ENCODE measurements at places on chromosomes 1 and 21.

DNA sequence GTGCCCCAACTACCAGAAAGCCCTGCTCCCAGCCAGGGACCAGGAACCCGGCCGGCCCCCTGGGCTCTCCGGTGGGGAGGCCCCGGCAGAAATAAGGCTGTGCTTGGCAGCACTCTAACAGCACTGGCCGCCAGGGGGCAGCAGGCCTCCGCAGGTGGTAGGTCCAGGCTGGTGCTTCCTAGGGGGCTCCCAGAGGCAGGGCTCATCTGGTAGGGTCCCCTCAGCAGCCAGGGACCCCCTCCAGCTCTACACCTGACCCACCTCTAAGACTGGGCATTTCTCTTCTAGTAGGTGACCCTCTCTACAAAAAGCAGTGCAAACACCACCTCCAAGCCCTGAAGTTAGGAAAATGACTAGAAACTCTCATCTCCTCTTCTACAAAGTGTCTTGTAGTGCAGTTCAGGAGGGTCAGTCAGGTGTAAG, 85.6 kb downstream of the STUM start:
- peak; percentile 68 for DNase-seq

- no peak for DNase-seq
Measured at GRCh38 chr1:175005085-175005783, 5.5 kb downstream of the CACYBP start.

- DNase-seq = no peak
Measured at GRCh38 chr1:176604461-176604860, 141.5 kb downstream of the PAPPA2 start.

GRCh38 chr1:170555370-170555769, 23.4 kb downstream of the GORAB start:
- DNase-seq = no peak

- DNase-seq = peak; percentile 28
Measured at GRCh38 chr21:42593007-42593814, 60.2 kb upstream of the PDE9A start.

- no peak for DNase-seq
Measured at GRCh38 chr1:212675675-212676074, 24.0 kb downstream of the BATF3 start.

GRCh38 chr21:33219954-33220353, 9.8 kb upstream of the IFNAR2 start:
- DNase-seq = no peak

- no peak for DNase-seq
Measured at GRCh38 chr1:81954534-81955020, 153.8 kb downstream of the ADGRL2 start.

- DNase-seq = no peak
Measured at GRCh38 chr1:89894210-89895201, 73.7 kb downstream of the LRRC8D start.

GRCh38 chr21:34594566-34595234, 20.2 kb downstream of the RCAN1 start:
- DNase-seq = no peak

GRCh38 chr21:44083631-44084291, 23.4 kb upstream of the PWP2 start:
- DNase-seq = peak; percentile 46

GRCh38 chr1:111804776-111805175, 49.1 kb downstream of the DDX20 start:
- no peak for DNase-seq

DNA sequence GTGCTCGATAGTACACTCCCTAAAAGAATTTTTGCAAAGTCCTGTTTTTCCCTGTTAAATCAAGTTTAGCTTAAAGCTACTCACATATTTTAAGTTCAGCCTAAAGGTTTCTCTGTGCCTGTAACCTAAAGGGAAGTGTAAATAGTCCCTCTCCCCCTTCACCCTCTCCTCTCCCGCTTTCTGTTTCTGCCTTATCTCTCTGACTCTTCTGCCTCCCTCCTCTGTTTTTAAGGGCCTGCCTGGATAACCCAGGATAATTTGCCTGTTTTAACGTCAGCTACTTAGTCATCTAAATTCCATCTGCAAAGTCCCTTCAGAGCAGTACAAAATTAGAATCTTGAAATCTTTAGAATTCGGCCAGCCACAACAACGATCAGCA, 92.6 kb downstream of the NID1 start:
- DNase-seq = no peak

DNA sequence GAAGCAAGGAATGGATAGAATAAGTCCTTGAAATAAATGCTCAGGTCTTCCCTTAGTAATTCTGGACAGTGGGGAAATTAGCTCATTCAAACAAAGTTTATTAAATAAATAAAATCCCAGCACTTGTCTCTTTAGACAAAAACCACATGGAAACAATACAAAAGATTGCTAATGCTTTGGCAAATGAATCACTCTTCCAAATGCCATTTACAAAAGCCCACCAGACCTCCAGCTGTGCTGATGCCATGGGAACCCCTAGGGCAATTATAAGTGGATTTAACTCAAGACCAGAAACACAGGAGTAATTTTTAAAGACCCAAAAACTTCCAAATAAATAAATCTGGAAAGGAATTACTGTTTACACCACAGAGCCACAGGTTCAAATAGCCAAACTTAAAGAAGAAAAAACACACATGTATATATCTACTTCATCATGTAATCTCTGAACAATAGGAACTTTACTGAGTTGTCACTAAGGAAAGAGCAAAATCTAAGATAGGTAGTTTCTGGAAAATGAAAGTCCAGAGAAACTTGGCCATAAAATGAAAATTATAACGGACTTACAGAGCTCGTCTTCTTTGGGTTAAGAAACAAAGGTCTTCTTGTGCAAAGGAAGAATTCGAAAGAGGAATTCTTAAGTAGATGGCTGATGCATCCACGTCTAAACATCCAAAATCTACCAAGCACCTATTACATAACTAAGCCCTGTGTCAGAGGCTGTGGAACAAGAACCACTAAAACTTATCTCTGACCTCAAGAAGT, 399.4 kb downstream of the SMYD3 start:
- no peak for DNase-seq

DNA sequence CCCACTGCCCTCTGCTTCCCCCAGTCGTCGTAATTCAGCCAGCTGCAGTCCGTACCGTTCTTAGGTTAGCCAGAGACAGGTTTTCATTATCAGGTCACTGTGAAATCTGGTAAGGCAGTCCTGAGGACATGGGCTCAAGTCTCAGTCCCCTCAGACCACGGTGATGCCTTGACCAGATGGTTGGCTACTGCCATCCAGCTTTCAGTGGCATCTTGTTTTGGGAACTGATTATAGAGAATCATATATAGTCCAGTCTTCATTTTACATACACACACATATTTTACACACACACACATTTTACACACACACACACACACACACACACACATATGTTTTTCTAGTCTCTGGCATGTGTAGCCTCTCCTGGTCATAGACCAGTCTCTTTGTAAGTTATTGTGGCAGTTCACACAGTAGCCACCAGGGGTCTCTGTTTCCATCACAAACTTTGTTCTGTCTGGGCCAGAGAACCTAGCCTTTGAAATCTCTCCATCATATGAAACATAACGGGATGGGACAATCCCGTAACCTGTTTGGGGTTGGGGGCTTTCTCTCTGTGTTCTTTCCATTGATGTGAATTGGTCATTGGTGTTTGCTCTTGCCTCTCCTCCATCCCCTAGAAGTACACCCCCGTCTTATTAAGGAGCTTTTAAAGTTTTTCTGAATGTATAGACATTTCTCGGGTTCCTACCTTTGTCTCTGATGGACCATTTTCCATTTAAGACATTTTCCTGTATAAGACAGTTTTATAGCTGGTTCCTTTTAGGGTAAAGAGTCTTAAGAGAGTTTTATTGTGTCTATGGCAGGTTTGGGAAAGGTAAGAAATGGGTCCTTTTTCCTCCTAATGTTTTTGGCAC, 8.4 kb upstream of the IKBKE start:
- DNase-seq = peak; percentile 41

- DNase-seq = no peak
Measured at GRCh38 chr21:45920824-45921600, 60.6 kb upstream of the COL6A1 start.

DNA sequence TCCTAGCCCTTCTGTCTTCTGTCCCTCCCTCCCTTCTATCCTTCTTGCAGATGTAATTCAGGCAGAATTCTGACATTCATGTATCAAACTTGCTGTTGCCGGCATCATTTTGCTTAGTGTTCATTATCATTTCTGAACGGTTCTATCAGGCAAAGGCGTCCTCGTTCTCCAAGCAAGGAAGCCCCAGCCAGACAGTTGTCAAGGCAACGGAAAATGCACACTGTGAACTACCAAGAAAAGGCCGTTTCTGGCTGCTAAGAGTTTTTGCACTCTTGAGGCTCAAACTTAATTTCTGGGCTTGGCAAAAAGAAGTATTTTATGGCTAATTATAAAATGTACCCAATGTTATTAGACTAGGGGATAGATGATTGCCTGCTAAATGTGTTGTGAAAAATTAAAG, 164.7 kb upstream of the KCNJ15 start:
- no peak for DNase-seq

DNA sequence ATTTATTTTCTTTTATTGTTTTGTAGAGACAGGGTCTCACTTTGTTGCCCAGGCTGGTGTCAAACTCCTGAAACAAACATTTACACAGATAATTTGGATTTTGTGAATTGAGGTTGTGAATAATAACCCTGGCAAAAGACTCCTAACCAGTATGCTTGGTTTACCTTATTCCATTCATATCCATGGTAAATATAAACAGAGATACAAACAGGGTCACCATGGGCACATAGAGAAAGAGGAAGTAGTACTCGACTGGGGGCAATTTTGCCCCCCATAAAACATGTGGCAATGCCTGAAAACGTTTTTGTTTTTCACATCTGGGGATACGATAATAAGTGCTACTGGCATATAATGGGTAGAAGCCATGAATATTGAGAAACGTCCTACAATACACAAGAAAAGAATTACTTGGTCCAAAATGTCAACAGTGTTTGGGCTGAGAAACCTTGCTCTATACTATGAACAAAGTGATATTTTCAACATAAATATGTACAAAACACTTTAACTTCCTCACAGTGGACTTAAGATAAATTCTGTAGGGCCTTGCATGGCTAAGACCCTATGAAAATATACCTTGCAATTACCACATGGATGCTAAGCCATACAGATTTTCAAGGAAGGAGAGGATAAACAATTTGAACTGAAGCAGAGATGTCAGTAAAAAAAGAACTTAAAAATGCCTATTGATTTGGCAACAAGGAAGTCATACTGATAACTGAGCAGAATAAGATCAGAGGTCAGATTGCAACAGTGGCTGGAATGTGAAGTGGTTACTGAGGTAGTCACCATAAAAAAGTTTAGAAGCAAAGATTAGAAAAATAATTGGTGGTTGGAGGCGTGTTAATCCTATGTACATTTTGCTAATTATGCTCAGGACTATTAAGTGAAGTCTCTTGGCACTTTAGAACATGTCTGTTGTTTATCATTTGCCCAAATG, 27.4 kb upstream of the ASPM start:
- no peak for DNase-seq

DNA sequence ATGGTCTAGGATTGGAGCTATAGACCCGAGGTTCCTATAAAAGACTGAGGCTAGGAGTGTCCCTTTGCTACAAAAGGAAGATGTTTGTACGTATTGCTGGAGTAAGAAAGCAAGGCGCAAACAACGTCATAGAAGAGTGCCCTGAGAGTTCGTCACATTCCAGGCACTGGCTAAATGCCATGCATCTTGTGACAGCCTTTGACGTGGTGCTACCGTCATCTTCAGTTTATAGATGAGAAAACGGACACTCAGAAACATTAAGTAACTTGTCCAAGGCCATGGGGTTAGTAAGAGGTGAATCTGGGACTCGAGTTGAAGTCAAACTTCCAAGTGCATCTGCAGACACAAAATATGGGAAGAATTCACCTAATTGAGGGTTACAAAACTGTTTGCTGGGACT, 104.2 kb upstream of the SLC45A1 start:
- DNase-seq = no peak

GRCh38 chr1:43867976-43868740, 65.4 kb upstream of the ARTN start:
- no peak for DNase-seq

DNA sequence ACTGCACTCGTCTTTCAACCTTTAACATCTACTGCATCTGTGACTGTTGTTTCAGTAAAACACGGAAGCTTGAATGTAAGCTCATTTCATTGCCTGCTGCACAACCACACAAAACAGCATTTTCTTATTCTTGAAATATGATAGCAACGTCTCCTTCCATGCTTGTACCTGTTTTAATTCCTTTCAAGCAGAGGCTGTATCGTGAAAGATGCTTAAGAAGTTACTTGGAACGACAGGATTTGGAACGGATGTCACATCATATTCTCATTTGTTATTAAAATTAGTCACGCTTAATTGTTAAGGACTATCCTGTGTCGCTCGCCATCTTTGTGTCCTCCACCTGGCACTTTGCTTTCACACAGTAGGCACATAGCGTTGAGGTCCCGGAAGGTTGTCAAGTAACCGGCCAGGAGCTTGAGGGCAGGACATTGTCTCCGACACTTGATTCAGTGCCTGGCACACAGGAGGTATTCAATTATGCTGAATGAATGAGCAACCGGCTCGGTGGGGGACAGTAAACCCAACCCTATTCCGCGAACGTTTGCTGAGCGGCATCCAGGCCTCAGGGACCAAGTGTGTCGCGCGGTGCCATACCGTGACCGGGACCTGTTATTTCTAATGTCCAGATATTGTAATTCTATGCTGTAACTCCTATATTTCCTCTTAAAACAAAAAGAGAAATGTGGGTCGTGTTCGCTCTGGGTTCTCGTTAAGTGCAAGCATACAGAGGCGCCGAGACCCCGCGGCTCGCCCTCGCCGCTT, 499 bp upstream of the SH3GLB1 start:
- DNase-seq = peak; percentile 19

GRCh38 chr1:46284058-46284457, 19.4 kb downstream of the LRRC41 start:
- no peak for DNase-seq

DNA sequence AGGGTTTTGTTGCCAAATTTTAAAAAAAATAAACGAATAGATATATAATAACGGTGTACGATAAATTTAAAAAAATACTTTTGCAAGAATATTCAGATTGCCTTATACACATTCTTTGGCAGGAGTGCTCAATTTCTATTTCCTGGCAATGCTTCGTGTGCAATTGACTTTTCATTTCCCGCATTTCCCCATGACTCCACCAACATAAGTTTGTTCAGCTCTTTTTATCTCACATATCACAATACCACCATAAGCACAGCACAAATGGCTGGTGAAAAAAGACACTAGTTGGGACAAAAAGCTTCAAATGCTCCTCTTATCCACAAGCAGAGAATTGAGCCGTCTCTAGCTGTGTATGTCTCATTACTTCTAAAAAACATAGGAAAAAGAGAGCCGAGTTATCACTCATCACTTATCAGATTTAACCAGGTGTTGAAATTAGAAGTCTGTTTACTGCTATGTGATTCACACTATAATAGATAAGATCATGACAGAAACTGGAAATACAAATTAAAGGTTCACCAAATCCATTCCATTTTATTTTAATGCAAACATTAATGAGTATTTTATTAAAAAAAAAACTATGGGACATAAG, 28.9 kb upstream of the RGS1 start:
- DNase-seq = no peak

DNA sequence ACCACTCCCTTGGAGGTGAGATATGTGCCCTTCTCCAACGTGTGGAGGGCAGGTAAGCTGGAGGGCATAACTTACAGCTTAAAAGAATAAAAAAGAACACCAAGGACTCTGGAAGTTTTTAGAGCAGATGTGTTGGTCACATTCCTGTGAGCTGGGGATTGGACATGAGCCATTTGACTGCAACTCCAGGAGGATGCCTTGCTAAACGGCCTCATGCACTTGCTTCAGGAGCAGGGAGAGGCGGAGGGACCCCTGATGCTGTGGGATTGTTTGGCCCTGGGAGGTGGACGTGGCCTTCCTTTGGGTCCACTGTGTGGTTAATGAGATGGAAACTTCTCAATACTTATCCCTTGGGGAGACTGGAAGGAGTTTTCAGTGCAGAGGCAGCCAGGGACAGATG, 185.6 kb downstream of the RHOU start:
- DNase-seq = no peak
